ENCODE measurements at places on chromosomes 2 and 18.

DNA sequence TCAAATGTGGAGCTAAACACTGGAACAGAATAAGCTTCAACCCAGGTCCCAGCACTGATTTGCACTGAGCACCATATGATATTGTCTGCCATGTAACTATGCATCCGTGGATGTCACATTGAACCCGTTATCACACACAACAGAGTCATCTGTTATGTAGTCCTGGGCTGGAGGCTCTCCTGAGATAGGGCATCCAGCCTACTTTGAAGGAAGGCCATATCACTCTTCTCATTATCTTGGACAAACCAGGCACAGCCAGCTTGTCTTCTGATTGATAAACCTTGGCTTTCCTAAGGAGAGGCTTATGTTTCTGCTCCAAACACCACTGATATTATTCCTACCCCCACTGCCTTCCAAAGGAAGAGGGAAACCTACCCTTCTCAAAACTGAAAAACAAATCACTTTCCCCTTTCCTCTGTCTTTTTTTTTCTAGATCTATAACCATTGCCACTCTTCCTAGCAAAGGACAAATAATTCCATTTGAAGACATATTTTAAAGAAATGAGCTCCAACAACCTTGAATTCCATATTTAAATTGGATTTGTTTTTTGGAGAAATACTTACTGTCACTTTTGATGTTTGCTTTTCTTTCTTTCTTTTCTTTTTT is 16.4 kb downstream of the RSAD2 start:
- DNase-seq: peak; percentile 97

- DNase-seq: no peak
Measured at GRCh38 chr2:32864334-32865111, 82.2 kb upstream of the LTBP1 start.

DNA sequence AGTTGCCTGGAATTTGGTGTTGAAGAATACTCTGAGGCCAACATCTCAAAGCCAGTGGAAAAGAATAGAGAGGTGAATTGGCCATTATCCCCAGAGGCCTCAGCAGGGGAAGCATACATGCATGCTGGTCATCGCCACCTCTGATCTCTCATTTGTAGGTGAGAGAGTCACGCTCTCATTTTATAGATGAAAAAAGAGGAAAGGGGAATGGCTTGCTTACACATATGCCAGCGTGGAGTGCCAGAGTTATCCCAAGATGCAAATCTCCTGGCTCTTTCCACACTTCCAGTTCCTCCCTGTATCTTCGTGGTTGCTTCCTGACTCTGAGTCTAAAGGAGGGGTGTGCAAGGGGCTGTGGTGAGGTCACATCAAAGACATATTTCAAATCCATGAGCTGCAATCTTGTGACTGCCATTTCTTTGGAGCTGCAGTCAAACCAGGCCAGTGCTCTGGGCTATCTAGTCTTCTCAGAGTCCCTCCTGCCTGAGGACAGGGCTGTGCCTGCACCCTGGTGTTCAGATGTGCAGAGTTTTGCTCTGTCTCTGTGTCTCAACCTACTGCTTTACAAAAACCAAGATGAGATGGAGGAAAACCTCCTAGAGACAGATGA is 324.7 kb downstream of the MYCN start:
- DNase-seq: no peak

GRCh38 chr2:136891100-136891499 is 125.8 kb downstream of the THSD7B start:
- DNase-seq: no peak

DNA sequence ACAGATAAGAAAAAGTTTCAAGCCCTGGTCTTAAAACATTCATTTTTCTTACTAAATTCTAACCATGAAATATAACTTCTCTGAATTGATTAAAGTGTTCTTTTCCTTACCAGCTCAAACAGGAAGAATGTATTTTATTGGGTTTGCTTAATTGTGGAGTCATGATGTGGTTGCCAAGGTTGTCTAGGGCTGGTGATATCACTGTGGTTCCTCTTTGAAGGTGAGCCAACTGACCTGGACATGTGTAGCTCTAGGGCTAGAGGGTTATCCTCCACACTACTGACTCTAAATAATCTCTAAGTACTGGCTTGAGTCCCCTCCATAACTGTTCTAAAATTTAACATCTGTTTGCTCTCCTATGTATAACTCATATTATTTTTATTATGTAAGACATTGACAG is 529.6 kb downstream of the PIK3C3 start:
- DNase-seq: no peak

GRCh38 chr2:215868846-215869543 is 144.4 kb downstream of the MREG start:
- DNase-seq: no peak

- no peak for DNase-seq
Measured at GRCh38 chr2:187774551-187775071, 220.4 kb upstream of the TFPI start.

GRCh38 chr2:61911510-61911909 is 6.0 kb downstream of the COMMD1 start:
- DNase-seq: peak; percentile 54

GRCh38 chr2:180222644-180223043 is 215.5 kb upstream of the CWC22 start:
- DNase-seq: no peak

- DNase-seq: no peak
Measured at GRCh38 chr2:146451972-146452371, 1392.9 kb upstream of the ACVR2A start.

GRCh38 chr2:161136696-161137324 is 23.4 kb upstream of the TANK start:
- DNase-seq: peak; percentile 87

- no peak for DNase-seq
Measured at GRCh38 chr2:151757861-151758260, 23.6 kb upstream of the NEB start.

GRCh38 chr2:236883819-236884218 is 201.9 kb upstream of the COPS8 start:
- no peak for DNase-seq

GRCh38 chr2:54901224-54901986 is 148.8 kb downstream of the RTN4 start:
- DNase-seq: no peak

- no peak for DNase-seq
Measured at GRCh38 chr18:58026395-58026794, 17.6 kb upstream of the NEDD4L start.

- no peak for DNase-seq
Measured at GRCh38 chr18:55488473-55488872, 99.5 kb downstream of the TCF4 start.

- DNase-seq: no peak
Measured at GRCh38 chr18:24500217-24500616, 39.8 kb downstream of the HRH4 start.

- no peak for DNase-seq
Measured at GRCh38 chr18:55229682-55230081, 270.4 kb upstream of the CCDC68 start.

DNA sequence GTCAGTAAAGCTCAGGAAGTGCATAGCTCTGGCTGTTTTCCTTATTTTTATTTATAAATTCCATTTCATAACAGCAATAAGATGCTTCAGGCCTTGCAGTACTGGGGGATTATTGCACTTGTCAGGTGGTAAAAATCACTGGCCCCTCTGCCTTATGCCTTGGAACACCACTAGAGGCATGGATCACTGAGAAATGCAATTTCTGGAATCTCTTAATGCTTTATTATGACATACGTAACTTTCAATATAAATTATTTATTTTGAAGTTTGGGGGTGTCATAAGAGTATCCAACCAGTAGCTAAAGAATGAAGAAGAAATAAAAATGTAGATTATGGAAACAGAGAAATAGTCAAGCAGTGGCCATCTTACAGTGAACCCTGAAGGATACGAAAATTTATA is 183.1 kb downstream of the FIGN start:
- DNase-seq: no peak

DNA sequence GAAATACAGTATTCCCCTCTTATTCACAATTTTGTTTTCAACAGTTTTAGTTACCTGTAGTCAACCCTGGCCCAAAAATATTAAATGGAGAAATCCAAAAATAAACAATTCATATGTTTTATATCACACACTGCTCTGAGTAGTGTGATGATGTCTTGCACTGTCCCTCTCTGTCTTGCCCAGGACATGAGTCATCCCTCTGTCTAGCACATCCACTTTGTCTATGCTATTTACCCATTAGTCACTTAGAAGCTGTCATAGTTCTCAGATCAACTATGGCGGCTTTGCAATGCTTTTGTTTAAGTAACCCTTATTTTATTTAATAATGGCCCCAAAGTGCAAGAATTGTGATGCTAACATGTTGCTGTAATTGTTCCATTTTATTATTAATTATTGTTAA is 380.6 kb upstream of the REG3G start:
- DNase-seq: no peak

GRCh38 chr18:7559709-7560319 is 7.3 kb upstream of the PTPRM start:
- DNase-seq: no peak

DNA sequence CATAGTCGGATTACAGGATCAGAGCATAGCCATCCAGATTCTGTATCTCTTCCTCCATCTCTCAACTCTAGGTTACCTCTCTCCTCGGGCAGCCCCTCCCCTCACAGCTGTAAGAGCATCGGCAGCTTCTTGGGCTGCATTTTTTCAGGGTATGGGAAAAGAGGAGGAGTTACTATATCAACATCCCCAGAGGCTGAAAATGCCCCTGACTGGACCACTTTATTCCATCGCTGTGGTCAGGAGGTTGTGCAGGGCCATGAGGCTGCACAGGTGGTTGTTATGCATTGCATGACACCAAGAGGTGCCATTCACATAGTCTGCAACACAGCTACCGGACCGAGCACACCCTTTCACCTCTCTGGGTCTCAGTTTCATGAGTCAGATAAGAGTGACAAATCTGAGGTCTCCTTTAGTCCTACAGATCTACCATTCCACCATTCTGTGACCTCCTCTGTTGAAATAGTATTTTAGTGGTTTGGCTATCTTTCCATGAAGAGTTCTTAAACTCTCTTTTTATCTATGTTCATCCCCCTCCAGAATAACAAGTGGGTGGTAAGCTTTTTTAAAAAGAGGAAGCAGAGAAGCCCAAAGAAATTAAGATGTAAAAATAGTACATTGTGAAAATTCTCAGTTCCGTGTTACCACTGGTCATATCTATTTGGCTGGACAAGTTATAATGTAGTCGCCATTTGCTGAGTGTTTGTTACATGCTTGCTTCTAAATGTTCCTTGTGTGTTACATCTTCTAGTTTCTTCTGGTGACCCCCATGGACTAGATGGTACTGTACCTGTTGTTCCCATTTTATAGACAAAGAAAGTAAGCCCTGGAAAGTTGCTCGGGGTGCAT is 56.6 kb upstream of the SLC1A4 start:
- peak; percentile 75 for DNase-seq

DNA sequence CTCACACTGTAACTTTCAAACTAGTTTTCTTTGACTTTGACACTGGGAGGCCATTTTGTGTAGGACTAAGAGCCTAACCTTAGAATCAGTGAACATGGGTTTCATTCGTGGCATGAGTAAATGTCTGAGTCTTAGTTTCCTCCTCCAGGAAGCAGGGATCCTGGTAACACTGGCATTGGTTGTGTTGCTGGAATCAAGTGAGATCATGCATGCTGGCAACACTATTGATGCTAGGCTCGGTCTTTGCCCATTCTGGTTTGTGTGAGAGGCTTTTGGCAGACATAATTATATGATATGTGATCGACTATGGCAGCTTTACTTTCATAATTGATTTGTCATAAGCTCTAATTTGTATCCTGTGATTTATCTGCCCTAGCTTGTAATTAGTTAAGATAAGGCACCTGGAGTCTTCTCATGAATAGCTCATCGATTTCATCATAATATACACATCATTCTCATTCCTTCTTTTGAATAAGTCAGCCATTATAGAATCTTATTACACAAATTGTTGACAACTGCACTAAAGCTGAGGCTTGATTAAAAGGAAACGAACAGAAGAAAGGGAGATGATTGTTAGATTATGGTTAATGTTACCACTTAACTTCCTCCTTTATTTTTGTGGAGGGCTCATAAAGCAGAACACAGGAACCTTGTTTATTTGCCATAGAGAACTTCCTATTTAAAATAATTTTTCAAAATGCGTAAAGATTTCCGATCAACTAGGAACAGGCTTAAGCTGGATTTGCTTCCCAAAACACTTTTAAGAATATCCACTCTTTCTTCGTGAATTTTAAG is 12.6 kb downstream of the PPP1R1C start:
- peak; percentile 41 for DNase-seq

DNA sequence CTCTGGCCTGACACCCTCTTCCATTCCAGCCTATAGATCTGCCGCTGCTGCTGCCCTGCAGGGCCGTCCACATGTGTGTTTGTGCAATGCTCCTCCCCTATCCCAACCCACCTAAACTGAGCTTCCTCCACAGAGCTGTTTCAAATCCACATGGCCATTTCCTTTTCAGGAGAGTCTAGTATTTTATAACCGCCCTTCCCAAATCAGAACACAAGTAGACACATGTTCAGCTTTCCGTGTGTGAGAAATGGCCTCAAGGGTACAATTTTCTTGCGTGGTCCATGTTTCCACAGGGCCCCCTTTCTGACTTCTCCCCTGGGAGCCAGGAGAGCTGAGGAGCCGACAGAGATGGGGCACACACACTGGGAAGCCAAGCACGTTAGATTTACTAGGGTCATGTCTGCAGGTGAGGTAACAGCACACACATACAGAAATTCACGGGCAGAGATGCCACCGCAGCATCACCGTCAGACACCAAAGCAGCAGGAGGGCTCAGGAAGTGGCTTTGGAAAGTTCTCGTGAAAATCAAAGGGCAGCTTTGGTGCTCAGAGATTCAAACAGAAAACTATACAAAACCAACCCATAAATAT is 102.9 kb upstream of the TGFA start:
- no peak for DNase-seq

GRCh38 chr2:135742325-135742757 is 686 bp downstream of the UBXN4 start:
- DNase-seq: peak; percentile 82
